ENCODE measurements at places on chromosomes 2 and 18. TPM values are rescaled to one million over a fixed set of nuclear protein-coding genes. Genes with fewer than 3 reads are reported as not detected.

HAAO gene
- 50.9 TPM for polyA plus RNA-seq

GRCh38 chr18:49722477-49722876 is 90.9 kb downstream of the ACAA2 start:
- peaks cover 5% of the 10 kb centered on the region for H3K4me1 ChIP-seq
- no peak overlapping the region for H3K4me3 ChIP-seq
- H3K27me3 ChIP-seq, result no peaks in the 10 kb centered on the region
- H3K36me3 ChIP-seq, result no peaks in the 10 kb centered on the region

GRCh38 chr2:22991844-22992243 is 393.1 kb upstream of the KLHL29 start:
- no peak overlapping the region for H3K27ac ChIP-seq
- H3K4me1 ChIP-seq, result no peaks in the 10 kb centered on the region
- no peaks in the 10 kb centered on the region for H3K27me3 ChIP-seq
- no peaks in the 10 kb centered on the region for H3K36me3 ChIP-seq
- no peak for DNase-seq

DNA sequence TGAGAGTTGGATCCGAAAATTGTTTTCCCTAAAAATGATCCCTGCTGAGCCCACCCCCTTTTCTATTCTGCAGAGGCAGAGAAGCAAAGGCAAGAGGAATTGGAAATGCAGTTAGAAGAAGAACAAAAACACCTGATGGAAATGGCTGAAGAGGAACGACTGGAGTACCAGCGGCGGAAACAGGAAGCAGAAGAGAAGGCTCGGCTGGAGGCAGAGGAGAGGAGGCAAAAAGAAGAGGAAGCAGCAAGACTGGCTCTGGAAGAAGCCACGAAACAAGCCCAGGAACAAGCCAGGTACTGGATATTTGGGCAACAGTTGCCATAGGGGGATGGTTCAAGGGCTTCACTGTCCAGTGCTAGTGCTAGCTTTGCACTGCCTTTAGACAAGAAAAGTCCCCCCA is 41.7 kb downstream of the SUMO1 start:
- no peaks in the 10 kb centered on the region for H3K4me1 ChIP-seq
- no peaks in the 10 kb centered on the region for H3K27me3 ChIP-seq
- H3K27ac ChIP-seq, result no peak overlapping the region
- DNase-seq, result no peak

DNA sequence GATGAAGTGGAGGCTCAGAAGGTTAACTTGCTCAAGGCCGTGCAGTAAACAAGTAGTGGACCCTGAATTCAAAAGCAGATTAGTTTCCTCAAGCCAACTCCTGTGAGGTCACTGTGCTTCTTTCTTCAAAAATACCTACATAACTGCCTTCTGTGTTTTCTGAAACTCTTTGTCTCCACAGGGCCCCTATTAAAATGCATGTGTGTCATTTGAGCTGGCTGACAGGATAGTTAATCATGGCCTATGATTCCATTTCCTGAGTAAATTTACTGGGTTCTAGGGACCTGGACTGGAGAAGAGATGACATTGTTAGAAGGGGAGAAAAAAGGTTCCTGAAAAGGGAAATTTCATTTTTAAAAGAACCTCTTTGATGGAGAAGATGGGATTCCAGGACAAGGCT is 12.9 kb upstream of the DTNA start:
- no peak for DNase-seq
- no peaks in the 10 kb centered on the region for H3K36me3 ChIP-seq
- no peaks in the 10 kb centered on the region for H3K27me3 ChIP-seq
- no peak overlapping the region for H3K4me3 ChIP-seq
- H3K27ac ChIP-seq, result no peak overlapping the region
- no peaks in the 10 kb centered on the region for H3K4me1 ChIP-seq

DNA sequence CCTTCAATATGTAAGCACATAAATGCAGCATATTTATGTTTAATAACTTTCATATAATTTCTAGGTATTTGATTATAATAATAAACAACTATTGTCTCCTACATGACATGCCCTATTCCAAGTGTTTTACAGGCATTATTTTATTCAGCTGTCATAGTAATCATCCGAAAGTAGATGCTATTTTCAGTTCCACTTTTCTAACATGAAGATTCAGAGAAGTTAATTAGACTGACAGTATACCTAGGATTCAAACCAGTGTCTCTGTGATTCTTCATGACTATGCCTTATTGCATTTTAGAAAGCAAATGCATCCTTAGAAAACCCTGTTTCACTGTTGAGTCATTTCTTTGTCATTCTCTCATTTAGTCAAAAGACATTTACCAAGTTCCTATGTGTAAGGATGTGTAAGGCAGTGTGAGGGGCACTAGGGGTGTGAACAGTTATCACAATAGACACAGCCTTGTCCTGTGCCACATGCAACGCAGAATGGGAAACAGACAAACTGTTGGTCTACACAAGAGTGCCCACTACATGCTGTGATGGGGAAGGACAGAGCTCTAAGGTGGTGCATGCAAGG is 79.8 kb downstream of the DTNA start:
- H3K4me3 ChIP-seq, result no peak overlapping the region
- no peaks in the 10 kb centered on the region for H3K27me3 ChIP-seq
- H3K4me1 ChIP-seq, result no peaks in the 10 kb centered on the region
- H3K27ac ChIP-seq, result no peak overlapping the region

TRPM8 gene
- not detected for polyA plus RNA-seq

GRCh38 chr2:128269990-128270671 is 48.5 kb downstream of the HS6ST1 start:
- H3K4me3 ChIP-seq, result no peak overlapping the region
- H3K4me1 ChIP-seq, result no peaks in the 10 kb centered on the region
- DNase-seq, result no peak
- H3K27ac ChIP-seq, result no peak overlapping the region

DNA sequence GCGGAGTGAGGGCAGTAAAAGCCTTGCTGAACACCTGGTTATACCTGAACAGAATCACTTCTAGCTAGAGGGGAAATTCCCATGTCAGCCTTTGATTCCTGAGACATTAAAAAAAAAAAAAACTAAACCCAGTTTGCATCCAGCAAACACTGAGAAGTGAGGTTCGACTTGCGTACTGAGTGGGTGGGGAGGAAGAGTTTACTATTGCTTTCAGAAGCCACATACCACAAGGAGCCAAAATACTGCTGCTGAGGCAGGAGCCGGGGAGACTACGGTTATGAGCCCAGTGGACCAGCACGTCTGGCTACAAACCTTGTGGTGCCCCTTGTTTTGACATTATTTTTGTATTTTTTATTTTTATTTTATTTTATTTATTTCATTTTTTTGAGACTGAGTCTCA is 2.7 kb downstream of the COLEC11 start:
- no peak for DNase-seq
- H3K4me3 ChIP-seq, result no peak overlapping the region
- H3K27me3 ChIP-seq, result no peaks in the 10 kb centered on the region

HRH4 gene
- polyA plus RNA-seq, result not detected

Measured in GM12878 (cell line).